NCI-H446 treated with DMSO at 0.1 percent for 48 hours (cell line): ENCODE measurements at places on chromosomes 16 and 17.
A peak's percentile ranks its signal among the peaks of the same experiment; 100 is the strongest.

DNA sequence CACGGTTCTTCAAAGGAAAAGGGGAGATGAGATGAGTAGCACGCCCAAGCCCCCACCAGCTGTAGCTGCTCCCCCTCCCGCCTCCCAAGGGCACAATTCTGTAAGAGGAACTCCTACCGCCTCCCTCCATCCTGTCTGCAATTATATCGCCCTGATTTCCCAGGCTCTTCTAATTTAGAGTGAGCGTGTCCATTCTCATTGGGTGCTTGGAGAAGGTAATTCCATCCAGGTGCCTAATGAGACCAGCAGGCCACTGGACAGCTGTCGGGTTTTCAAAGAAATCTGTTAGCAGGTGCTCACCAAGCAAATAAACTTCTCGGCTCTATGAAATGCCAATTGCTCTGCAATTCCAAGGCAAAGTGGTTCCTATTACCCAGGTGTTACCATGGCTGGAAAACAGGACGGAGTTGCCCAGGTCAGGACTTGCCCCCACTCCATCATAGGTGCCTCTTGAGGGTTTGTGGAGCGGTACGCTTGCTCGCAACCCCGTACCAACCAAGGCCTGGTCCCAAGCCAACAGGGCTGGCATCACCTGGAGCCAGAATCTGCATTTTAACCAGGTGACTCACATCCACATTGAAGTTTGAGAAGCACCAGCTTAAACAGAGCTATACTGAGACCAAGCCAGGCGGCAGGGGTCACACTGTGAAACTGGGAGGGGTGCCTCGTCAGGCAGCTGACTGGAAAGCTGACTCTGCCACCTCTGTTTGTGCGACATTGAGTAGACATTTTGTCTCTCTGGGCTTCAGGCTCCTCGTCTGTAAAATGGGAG lies 16.5 kb upstream of the MEAK7 start:
- no peak for DNase-seq

- no peak for DNase-seq
Measured at GRCh38 chr16:70614208-70614951, 32.0 kb upstream of the IL34 start.

DNA sequence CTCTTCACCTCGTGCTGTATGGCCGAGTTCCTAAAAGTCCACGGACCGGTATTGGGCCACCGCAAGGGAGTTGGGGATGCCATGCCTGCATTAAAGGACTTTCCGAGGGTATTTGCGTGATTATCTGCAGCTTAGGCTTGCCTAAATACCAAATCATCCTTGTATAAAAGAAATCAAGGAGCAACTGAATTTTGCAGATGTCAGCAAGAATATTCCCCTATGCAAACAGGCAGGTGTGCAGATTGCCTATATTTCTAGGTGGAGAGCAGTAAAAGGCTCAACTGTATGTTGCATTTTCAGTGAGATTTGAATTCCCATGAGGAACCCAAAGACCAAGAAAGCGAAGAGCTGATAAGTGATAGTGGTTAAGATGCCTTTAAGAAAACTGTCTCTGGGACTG lies 452.3 kb downstream of the CDH11 start:
- DNase-seq = no peak

GRCh38 chr17:21286066-21286770 lies 1.7 kb downstream of the MAP2K3 start:
- DNase-seq = peak; percentile 13

GRCh38 chr17:75901727-75902126 lies 3.0 kb downstream of the MRPL38 start:
- no peak for DNase-seq

DNA sequence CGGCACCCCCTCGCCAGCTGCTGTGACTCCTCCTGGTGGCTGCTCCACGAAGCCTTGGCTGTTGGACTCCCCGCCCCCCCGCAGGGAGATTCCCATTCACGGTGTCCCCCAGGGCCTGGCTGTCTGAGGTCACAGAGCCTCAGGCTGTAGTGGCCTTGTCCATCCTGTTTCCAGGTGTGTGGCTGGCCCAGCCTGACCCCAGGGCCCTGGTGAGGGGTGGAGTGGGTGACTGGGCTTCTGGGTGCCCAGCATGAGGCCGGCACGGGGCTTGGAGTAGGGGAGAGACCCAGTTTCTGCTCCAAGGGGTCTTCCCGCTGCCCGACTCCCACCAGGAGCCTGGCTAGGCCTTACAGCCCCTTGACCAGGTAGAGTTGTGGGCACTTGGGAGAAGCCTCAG lies 10.4 kb downstream of the PRSS27 start:
- no peak for DNase-seq

- no peak for DNase-seq
Measured at GRCh38 chr17:9549215-9549614, 26.4 kb downstream of the STX8 start.

DNA sequence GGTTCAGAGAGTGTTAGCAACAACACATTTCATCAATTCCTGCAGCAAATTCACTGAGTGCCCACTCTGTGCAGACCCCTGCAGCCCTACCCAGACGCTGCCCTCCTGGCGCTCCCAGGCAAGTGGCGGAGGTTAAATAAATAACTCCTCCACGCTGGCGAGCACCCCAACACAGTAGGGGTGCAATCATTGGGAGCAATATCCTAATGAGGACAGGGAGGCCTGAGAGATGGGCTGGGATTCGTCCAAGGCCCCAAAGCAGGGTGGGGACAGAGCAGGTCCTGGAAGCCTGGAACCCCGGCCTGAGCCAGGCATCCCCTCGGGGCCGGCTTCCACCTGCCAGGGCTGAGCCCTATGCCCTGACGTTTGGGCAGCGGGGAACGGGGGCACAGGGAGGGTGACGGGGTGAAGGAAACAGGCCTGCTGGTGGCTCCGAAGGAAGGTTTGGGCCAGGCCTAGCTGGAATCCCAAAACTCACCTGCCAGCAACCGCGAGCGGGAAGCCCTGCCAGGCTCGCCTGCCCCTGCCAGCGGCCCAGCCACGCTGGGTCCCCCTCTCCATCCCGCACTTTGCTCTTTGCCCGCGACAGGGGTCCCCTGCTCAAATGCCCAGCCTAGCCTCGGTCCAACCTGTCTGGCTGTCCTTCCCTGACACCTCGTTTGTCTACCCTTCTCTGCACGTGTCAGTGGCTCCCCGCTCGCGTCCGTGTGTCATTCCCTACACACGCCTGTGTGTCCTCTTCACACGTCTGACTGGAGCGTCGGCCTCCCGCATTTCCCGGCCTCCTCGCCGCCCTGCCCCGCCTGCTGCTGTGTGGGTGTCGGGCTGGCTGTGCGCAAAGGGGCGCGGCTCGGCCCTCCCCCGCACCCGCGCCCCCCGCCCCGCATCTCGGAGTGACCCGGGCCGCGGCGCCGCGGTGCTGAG lies 721 bp upstream of the BEAN1 start:
- DNase-seq = no peak

DNA sequence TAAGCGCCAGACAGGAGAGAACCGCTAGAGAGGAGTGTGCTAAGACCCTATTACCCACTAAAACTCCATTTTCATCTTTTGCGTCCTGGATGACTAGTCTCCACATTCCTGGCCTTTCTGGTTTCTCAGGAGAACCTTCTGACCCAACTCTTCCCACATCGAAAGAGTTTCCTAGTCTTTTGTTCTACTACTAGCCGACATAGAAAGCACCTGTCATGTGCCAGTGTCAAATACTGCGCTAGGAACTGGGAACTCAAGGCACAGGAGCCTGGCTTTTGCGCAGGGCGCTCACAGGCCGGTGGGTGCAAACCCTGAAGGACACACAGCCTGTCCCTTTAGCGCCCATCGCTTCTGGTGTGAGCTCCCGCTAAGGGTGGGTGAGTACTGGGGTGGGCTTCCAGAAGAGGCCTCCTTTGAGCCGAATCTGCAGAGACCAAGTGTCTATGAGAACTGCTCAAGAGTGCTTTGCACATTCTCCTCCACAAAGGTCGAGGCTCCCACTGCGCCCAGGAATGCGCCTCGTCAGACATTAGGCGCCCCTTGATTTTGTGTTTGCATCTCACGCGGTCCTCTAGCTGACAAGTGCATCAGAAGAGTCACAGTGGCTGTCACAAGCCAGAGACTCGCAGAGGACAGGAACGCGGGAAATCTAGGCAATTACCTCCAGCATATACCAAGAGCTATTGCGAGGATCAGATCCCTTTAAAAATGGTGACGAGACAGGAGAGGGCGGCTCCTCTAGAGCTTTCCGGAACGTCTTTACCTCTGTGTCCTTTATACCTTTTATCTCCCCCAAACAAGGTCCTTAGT lies 2.0 kb upstream of the PSMB3 start:
- peak; percentile 10 for DNase-seq

DNA sequence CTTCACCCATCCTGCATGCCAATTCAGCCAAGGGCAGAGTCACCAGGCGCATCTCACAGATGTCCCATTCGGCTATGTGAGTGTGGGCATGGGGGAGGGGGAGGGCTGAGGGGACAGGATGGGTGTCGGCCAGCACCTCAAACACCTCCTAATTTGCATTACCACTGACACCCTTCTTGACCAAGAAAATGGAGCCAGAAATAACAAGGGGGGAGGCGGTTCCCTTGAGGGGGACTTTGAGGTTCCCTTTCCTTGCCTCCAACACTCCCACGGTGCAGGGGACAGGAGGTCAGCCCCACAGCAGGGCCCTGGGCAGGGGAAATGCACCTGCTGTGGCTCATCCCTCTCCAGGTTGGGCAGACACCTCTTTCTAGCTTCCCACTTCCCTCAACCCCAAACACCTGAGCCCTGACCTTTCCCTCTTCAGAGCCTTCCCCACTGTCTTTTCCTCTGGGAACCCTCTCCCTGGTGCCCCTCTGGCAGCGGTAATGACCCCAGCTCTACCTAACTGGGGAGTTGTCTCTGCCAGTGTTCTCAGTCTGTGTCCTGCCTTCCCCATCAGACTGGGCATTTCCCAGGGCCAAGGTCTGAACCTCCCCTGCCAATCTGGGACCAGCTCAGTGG lies 18.2 kb upstream of the TBX21 start:
- DNase-seq = no peak

DNA sequence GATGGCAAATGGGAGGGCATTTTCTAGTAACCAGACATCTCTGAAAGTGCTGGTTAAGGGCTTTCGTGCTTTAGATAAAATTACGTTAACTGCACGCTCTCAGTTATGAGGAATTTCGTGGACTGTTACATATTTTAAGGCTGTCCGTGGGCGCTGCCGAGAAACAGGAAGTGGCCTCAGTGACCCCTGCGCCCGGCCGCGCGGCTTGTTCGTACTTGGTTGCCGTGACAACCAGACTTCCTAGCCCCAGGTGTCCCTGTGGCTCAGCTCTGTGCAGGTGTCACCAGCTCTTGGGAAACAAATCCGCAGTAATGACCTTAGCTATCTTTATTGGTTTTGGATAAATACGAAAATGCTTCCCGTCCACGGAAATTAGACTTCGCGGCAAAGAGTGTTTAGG lies 52.7 kb downstream of the LMF1 start:
- no peak for DNase-seq

DNA sequence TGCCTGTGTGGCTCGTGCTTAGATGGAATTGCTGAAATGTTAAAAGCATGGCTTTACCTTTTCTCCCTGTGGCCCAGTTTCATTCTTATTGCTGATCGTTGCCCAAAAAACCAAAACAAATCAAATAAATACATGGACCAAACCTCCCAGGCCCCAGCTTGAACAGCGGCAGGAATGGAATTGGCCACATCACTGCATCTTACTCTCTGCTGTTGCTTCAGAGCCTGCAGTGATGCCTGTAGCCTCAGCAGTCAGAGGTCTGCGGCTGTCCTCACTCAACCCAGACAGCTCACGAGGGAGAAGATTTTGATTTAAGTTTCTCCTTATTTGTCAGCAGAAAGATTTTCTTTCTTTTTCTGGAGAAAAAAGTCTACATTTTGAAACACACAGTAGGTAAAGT lies 91.5 kb downstream of the NPIPB11 start:
- no peak for DNase-seq

DNA sequence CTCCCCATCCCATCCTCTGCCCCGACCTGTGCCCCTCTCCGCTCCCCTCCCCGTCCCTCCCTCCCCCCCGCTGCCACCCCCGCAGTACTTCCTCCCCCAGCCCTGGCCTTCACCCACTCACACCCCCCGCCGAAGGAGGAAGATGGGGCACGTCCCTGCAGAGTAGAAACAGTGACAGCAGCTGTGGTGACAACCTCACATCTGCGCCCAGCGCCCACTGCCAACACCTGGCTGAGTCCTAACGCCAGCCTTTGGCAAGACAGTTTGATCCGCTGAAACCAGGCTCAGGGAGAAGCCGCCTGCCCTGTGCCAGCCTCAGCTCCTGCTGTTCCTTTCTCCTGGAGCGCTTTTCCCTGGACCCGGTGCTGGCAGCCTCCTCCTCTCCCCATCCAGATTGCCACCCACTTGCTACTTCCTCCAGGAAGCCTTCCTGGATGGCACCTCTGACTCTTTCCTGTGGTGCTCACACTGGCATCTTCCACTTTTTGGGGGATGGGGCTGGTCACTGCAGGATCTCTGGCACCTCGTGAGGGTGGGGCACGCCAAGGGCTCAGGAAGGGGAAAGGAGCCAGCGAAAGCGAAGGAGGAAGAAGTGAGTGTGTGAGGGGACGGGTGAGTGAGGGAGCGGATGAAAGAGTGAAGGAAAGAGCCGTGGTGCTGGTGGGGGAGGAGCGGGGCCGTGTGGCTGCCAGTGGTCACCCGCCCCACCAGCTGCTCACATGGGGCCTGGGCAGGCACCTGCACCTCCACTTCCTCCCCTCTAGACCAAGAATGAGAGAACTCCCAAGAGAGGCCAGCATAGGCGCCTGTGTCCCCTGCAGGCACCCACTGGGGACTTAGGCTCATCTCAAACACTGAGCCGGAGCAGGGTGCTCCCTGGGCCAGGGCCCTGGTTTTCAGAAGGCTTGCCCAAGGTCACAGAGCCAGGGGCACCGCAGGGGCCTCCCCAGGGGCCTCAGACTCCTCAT lies 27.0 kb downstream of the ZFPM1 start:
- DNase-seq = no peak

DNA sequence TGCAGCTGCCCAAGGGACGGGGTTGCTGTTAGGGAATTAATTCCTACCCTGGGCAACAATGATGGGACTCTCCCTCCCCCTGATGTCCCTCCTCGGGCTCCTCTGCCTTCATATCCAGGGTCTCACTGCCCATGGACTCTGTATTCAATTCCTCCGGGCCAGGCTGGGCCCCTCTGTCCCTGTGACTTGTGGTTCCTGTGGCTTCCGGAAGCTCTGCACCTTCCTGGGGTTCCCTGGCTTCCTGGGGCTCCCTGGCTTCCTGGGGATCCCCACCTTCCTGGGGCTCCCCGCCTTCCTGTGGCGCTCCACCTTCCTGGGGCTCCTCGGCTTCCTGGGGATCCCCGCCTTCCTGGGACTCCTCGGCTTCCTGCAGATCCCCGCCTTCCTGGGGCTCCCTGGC lies 35.2 kb downstream of the SRL start:
- no peak for DNase-seq

GRCh38 chr16:30186782-30187555 lies 3.6 kb downstream of the CORO1A start:
- no peak for DNase-seq

GRCh38 chr17:4100883-4101756 lies 41.7 kb downstream of the ZZEF1 start:
- DNase-seq = no peak

- no peak for DNase-seq
Measured at GRCh38 chr17:81018044-81018802, 16.7 kb upstream of the BAIAP2 start.

GRCh38 chr17:42288803-42289610 lies 709 bp downstream of the STAT5A start:
- DNase-seq = no peak

- DNase-seq = no peak
Measured at GRCh38 chr16:85145734-85146531, 33.7 kb upstream of the CIBAR2 start.

GRCh38 chr16:78137782-78138616 lies 38.5 kb downstream of the WWOX start:
- no peak for DNase-seq
